Right ventricle myocardium inferior (tissue), 1 donor: ENCODE measurements at places on chromosomes 13 and 19. TPM values are rescaled to one million over a fixed set of nuclear protein-coding genes. Genes with fewer than 3 reads are reported as not detected.

ABCA7 gene
- total RNA-seq = 7.7 TPM

SCN1B gene
- 44.3 TPM for total RNA-seq

ATXN8OS gene
- total RNA-seq = not detected

CASP14 gene
- not detected for total RNA-seq

GRCh38 chr13:91302111-91302510 is 45.4 kb upstream of the MIR17HG start:
- no peak for DNase-seq

- DNase-seq = no peak
Observed at GRCh38 chr19:49651820-49652550, 10.0 kb downstream of the SCAF1 start.

DNA sequence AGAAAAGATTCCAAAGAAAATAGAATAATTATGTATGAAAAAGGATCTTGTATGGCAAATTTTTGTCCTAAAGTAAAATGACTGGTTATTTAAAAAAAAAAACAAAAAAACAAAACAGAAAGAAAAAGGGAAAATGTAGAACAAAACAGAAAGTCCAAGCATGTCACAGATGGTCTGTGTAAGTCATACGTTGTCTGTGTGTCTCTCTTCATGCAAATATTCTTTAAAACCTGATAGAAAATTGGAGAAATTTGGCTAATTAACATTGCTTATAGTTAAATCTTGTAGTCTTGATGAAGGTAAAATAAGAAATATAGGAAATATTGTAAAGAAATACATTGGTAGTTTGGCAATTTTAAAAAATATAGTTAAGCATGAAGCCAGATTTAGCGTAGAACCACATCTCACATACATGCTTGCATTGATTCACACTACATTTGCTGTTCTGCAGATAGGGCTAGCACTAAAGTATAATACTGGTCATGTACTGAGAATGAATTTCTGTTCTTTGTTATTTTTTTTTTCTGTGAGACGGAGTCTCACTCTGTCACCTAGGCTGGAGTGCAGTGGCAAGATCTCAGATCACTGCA is 58.4 kb downstream of the SPRYD7 start:
- DNase-seq = no peak

DNA sequence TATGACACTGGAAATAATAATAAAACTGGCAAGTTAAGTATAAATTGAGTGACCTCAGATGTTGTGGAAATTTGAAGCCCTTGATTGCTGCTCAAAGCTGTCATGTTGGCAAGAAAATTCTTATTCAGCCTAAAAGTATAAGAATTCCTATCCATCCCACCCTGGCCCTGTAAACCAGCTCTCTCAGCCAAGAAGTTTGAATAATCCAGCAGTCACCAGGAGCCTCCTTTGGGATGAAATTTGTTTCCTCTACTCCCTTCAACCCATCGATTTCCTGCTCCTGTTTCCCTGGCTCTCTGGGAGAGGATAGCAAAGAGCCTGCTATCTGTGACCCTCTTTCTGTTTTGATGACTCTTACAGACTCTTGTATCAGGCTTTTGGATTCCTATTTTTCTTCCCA is 169.3 kb downstream of the LHFPL6 start:
- no peak for DNase-seq

- no peak for DNase-seq
Observed at GRCh38 chr13:98796191-98796590, 43.7 kb upstream of the SLC15A1 start.

DNA sequence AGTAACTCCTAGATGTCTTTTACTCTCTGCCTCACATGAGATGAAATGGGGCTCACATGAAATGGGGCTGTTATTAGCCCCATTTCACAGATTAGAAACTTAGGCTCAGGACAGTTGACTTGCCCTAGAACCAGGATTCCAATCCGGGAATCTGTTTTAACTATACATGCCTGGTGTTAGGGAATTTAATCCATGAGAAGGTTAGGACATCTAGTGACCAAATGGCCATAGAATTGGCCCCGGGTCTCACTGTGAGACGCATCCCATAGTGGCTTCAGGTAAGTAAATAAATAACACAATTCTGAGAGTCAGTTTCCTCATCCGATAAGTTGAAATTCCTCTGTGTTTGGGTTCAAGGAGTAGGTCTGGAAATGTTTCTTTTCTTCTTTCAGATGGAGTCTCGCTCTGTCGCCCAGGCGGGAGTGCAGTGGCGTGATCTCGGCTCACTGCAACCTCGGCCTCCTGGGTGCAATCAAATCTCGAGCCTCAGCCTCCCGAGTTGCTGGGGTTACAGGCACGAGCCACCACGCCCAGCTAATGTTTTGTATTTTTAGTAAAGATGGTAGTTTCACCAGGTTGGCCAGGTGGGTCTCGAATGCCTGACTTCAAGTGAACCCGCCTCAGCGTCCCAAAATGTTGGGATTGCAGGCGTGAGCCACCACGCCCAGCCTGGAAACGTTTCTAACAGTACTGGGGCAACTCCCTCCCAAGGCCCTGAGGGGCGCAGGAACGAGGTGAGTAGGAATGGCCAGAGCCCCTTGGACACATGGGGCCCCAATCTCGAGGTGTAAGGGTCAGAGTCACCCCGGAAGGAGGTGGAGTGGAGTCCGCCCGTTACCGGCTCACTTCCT is 1.2 kb upstream of the ZNF574 start:
- no peak for DNase-seq

DNA sequence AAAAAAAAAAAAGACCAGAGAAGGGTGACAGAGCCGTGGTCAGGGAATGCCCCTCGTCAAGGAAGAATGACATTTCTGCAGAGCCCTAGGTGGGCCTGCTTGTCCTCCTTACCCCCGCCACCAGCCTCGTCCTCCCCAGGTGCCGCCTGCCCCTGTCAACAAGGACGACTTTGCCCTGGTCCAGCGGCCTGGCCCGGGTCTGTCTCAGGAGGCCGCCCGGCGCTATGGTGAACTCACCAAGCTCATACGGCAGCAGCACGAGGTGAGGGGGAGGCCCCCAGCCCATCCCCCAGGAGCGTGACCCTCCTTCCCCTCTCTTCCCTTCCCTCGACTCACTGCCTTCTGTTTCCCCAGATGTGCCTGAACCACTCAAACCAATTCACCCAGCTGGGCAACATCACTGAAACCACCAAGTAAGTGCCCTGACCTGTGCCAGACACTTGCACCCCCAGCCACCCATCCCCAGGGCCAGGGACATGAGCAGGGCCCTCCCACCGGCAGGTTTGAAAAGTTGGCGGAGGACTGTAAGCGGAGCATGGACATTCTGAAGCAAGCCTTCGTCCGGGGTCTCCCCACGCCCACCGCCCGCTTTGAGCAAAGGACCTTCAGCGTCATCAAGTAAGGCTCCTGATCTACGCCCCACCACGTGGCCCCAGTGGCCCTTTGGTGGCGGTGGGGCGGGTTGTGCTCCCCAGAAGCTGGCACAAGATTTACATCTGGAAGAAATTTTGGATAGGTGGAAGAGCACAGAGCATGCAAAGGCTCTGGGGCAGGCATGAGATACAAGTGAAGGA is 14.8 kb downstream of the PODNL1 start:
- DNase-seq = no peak

DNA sequence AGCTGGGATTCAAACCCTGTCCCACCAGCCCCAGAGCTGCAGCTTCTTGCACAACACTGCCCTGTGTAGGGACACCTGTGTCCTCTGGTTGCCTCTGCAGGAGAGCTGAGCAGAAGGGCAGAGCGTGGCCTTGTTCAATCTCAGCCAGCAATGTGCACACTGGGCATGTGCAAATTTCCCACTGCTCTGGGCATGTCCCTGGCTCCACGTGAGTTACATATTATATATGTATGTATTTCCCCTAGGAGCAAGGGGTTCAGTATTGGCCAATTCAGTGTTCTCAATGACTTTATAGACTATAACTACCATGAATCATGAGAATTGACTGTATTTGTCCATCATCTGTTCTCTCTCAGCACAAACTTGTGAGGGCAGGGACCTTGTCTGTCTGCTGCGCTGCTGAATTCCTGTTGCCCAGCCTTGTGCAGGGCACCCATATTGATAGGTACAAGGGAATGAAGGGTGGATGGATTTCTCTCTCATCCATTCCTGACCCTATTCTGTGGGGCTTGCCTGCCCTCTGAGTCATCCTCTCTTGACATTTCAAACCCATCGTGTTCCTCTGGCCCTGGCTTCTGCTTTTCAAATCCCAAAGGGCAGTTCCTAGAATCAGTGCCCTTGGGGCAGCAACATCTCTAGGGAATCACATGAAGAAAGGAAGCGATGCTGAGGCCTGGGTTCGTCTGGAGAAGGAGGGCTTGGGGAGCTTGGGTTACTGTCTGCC is 69.7 kb downstream of the ERICH6B start:
- no peak for DNase-seq

- no peak for DNase-seq
Observed at GRCh38 chr13:49789968-49790367, 2.5 kb downstream of the KPNA3 start.

- no peak for DNase-seq
Observed at GRCh38 chr13:25330541-25330940, 29.1 kb downstream of the NUP58 start.

- DNase-seq = no peak
Observed at GRCh38 chr19:39163621-39164020, 33.1 kb upstream of the NCCRP1 start.
